GM20000 (cell line): ENCODE measurements at places on chromosomes 2 and 18.

DNA sequence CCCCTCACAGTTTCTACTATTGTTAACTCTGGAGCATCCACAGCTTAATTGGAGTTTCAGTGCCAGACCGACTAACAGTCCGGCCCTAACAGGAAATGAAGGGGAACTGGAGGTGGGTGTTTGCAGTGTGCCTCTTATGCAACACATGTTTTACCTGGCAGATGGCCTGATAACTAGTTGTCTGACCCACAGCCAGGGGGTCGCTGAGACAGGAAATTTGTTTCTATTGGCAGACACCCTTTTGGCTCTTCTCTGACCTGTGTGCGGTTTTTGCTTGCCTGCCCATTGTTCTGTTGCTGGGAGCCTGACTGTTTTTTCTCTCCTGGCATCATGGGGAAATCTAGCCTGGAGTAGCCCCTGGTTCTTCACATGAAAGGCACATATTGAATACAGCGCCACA is 1329.8 kb downstream of the DSC3 start:
- DNase-seq, result no peak

DNA sequence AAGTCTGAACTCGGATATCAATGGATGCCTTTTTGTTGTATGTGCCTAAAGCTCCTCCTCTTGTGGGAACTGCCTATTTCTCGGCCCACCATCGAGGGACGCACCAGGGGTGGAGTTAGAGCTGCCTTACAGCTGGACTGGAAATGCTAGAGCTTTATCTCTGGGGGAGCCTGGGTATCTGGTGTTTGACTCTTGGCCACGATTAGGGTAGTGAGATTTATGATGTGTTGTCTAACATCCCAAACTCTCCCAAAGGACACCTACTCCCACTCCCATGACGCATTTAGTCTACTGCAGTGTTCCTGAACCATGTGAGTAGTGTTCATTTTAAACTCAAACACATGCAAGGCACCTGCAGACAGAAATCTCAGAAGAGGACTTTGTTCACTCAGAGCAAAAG is 594.8 kb downstream of the METTL4 start:
- DNase-seq, result no peak

GRCh38 chr2:97739020-97739892 is 25.9 kb downstream of the ZAP70 start:
- DNase-seq, result no peak

- DNase-seq, result no peak
Measured at GRCh38 chr2:209773377-209773776, 1.7 kb downstream of the UNC80 start.

- no peak for DNase-seq
Measured at GRCh38 chr2:26485099-26485498, 7.2 kb upstream of the OTOF start.

DNA sequence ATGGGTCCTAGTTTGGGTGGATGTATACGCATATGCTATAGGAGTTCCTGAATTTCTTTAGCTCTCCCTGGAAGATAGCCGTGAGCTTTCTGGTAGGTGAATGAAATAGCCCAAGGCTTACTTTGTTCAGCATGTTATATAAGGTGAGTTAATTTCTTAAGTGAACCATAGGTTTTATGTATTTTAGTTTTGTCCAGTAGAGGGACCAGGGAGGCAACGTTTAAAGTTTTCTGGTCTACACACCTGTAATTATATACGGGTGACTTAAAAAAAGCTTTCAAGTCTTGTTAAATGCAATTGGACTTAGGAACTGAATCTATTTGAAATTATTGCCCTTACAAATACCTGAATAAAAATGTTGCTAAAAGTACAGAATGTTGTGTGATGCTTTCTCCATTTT is 402.5 kb upstream of the DDX18 start:
- no peak for DNase-seq

DNA sequence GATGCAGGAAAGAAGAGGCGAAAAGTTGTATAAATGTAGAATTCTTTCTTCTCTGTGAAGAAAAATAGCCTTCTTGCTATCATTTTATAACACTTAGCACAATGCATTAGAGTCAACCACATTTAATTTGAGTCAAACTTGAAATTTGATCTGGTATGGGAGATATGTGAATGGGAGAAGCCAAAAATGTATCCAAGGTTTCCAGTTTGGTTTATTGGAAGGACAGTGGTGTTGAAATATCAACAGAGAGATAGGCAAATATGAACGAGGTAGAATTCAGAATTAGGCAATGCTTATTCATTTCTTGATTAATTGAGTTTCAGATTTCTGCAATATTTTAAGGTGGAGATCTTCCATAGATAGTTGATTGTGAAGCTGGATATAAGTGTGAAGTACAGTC is 991.9 kb upstream of the CHAC2 start:
- no peak for DNase-seq

GRCh38 chr18:79944126-79944731 is 7.2 kb downstream of the SLC66A2 start:
- DNase-seq, result peak; percentile 44

GRCh38 chr2:200439981-200440380 is 69.9 kb downstream of the KCTD18 start:
- no peak for DNase-seq

GRCh38 chr2:148021059-148021861 is at the start of gene MBD5:
MBD5 (plus strand) TSS chr2:148021091.
- peak; percentile 22 for DNase-seq

GRCh38 chr2:55150834-55151233 is 81.3 kb downstream of the CLHC1 start:
- peak; percentile 50 for DNase-seq

GRCh38 chr2:25116956-25117355 is 51.4 kb downstream of the POMC start:
- no peak for DNase-seq

DNA sequence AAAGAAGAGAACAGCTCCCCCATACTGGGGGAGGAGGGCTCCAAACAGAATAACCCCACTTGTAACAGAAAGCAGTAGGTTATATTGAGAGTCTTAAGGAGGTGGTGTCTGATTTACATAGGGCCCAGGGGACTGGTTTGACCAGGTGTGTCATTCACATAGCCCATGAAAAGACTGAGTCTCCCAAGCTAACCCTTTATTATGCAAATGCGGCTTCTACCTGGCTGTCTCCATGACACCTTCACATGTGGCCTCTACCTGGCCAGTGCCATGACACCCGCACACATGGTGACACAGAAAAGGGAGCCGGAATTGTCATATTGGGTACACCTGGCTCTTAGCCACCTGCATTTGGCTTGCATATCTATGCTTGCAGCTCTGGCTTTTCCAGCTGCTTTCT is 1057.2 kb upstream of the PIK3C3 start:
- DNase-seq, result no peak

- no peak for DNase-seq
Measured at GRCh38 chr2:215466097-215466909, 30.4 kb upstream of the FN1 start.

DNA sequence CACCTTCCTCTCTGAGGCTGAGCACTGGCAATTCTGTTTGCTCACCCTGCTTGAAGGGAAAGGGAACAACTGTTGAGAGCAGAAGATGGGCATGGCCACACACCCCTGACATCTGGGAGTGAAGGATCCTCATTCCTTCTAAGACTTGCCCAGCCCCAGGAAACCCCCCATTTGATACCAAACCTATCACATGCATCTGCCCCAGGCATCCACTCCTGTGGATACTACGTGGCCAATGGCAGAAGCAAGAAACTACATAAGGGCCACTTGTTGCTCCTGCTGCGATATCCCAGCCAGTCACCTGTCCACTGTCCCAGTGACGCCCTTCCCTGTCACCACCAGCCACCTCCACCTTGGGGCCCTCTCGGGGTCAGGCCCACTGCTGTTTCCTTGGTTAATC is 185.2 kb downstream of the SMAD2 start:
- DNase-seq, result no peak

- no peak for DNase-seq
Measured at GRCh38 chr2:94923196-94923595, 52.0 kb downstream of the TEKT4 start.

GRCh38 chr2:120936476-120937334 is 201.0 kb downstream of the GLI2 start:
- no peak for DNase-seq

GRCh38 chr2:181738563-181738962 is 58.2 kb upstream of the NEUROD1 start:
- no peak for DNase-seq

DNA sequence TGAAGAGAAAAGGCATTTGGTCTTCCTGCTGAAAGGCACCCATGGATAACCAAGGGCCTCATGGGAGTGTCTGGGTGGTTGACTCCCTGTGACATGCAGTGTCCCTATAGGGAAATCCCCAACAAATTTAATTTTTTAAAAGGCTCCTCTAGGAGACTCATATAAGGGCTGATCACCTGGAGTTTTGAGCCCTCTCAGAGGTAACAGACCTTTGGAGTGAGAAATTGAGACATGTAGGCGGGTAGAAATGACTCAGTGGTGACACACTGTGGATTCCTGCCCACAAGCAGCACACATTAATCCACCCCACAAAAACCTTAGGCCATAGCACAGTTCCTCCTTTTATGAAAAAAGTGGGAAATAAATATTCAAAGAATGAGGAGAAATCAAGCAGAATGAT is 557.0 kb upstream of the CNTNAP5 start:
- no peak for DNase-seq

DNA sequence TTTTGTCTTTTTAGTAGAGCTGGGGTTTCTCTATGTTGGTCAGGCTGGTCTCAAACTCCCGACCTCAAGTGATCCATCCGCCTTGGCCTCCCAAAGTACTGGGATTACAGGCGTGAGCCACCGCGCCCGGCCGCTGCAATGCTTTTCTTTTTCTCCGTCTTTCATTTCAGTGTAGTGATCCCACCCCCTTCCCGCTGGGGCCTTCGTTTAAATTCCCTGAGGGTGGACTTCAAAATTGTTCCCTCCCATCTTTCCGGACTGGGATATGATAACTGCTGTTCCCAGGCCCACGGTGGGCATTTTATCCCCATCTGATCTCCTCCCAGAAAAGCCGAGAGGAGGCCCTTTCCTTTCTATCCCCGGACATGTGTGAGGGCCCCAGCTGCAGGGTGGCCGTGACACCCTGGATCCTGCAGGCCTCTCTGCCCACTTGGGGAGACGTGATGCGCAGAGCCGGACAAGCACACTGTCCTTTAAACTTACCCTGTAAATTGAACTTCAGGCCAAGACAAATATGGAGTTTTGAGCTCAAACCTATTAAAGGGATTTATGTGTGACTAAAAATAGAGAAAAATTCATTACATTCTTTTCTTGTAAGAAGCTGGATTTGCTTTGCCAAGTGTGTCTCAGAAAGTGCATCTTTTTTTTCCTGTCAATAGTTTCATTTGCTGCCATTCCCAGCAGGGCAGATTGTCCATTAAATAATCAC is 54.5 kb upstream of the AFF3 start:
- no peak for DNase-seq

- no peak for DNase-seq
Measured at GRCh38 chr2:16181062-16181740, 240.9 kb downstream of the MYCN start.

GRCh38 chr18:68843473-68844089 is 45.7 kb downstream of the CCDC102B start:
- DNase-seq, result no peak

DNA sequence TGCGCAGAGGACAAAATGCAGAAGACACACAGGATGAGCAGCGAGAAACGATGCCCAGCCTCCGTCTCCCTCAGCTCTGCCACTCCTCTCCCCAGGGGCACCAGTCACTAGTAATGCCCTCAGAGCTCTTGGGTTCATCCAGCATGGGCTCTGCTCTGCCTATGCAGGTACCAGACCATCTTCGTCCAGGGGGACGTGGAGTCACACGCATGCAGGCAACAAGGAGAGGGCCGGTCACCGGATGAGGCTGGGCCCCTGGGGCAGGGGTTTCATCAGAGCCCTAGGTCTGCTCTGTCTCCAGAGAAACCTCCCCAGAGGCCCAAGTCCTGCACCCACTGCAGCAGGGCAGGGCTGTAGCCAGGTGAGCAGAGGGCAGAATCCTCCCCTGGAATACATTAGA is 23.9 kb downstream of the RAB31 start:
- DNase-seq, result no peak

DNA sequence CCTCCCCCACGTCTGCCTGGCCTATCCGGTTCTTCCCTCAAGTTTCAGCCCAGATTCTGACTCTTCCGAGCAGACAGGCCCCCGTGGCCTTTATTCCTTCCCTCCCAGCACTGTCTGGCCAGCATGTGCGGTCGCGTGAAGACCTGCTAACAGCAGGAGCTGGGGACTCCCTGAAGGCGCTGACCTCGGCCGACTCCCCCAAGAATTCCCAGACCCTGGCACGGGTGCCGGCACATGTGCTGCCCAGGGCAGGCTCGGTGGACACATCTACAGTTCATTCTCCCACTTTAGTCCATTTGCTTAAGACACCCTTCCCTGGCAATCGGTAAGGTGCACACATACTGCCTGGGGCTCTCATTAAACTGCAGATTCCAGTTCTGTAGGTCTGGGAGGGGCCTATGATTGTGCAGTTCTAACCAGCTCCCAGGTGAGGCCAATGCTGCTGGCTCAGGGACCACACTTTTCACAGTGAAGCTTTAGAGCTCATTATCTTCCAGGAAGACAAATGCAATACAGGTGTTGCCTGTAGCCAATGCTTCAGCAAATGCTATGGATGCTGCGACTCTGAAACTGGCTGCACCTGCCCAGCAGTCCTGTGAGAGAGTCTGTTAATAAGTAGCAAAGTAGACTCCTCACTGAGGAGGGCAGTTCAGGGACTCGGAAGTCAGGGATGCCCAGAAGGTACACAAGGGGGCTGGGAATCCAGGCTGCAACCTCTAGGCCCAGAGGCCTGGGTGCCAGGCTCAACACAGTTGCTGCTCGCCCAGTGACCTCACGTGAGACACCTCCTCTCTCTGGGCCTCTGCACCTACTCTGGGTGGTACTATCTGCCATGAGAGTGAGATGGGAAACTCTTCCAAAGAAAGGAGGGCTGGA is 45.4 kb upstream of the TAF1B start:
- no peak for DNase-seq

DNA sequence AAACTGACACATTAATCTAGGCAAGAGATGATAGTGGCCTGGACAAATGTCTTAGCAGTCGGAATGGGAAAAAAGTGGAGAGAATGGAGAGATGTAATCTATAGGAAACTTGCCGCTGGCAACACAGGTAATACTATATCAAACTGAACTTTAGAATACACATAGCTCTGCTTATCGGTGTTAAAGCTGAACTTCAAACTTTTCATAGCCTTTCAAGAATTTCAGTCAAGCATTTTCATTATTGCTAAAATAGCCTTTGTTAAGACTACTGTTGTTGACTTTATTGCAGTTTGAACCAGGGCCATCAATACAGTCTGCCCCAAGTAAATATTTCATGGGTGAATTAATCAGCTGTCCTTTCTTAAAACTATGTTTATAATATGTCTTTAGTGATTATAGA is 12.9 kb upstream of the CHST9 start:
- no peak for DNase-seq

DNA sequence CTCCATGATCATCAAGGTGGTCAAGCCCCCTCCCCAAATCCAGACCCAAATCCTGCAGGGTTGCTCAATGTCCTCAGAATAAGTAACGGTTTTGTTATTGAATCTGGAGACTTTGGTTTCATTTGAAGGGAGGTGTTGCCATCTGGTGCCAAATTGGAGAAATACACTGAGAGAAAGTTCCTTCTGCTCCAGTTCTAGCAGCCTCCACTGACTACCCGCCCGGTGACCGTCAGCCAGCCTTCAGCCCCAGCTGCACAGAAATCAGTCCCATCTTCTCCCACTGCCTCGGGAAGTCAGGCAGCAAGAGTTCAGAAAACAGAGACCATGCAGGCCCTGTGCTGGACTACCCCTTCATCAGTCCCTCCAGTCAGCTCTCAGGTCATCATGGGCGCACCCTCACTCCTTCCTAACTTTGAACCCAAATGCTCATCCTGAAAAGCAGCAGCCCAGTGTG is 38.7 kb downstream of the PKDCC start:
- peak; percentile 77 for DNase-seq
